ENCODE measurements at places on chromosomes 4 and X. TPM values are rescaled to one million over a fixed set of nuclear protein-coding genes. Genes with fewer than 3 reads are reported as not detected.

Gene BEX5
- not detected for total RNA-seq

Gene PAGE4
- not detected for total RNA-seq

Gene VSIG4
- total RNA-seq = 793 TPM

Gene EMCN
- 45.8 TPM for total RNA-seq

Gene ZIC3
- not detected for total RNA-seq

Gene MAP3K15
- total RNA-seq = not detected

Gene CNKSR2
- total RNA-seq = 17.6 TPM

Gene SHOX
- total RNA-seq = 0.17 TPM

Gene USP27X
- total RNA-seq = 1.7 TPM

Gene PABPC1L2B
- not detected for total RNA-seq

Gene TGIF2LX
- not detected for total RNA-seq

Gene DCAF12L1
- total RNA-seq = not detected

Gene APEX2
- total RNA-seq = 6.8 TPM

Gene HERC5
- 7.7 TPM for total RNA-seq

Gene EGF
- not detected for total RNA-seq

Gene MAOB
- total RNA-seq = 44.0 TPM

Gene HEPH
- total RNA-seq = 7.0 TPM

Gene EDA
- total RNA-seq = 10.7 TPM

Gene VCX3A
- total RNA-seq = not detected

Gene IL15
- total RNA-seq = 7.5 TPM

Gene ADRA2C
- 0.85 TPM for total RNA-seq

Gene PPP2R2C
- 0.17 TPM for total RNA-seq

Gene NKAP
- 7.0 TPM for total RNA-seq

Gene GIMD1
- not detected for total RNA-seq

Gene TMPRSS11F
- total RNA-seq = not detected

Gene FANCB
- 1.5 TPM for total RNA-seq

Gene PCDH19
- 3.6 TPM for total RNA-seq

Gene TACC3
- 17.8 TPM for total RNA-seq

Gene PRR32
- not detected for total RNA-seq

Gene MTCP1
- 3.2 TPM for total RNA-seq

Data from subcutaneous adipose tissue (tissue), 4 donors.